ENCODE measurements at places on chromosomes 11 and 22. TPM values are rescaled to one million over a fixed set of nuclear protein-coding genes. Genes with fewer than 3 reads are reported as not detected.

GRCh38 chr11:126716456-126717083 is 284.0 kb downstream of the KIRREL3 start:
- peak; percentile 7 for DNase-seq
- H3K27me3 ChIP-seq: peaks cover 13% of the 10 kb centered on the region
- H3K4me1 ChIP-seq: no peaks in the 10 kb centered on the region
- no peak overlapping the region for H3K27ac ChIP-seq

The RFPL3 gene
- 0.04 TPM for polyA plus RNA-seq

The UBQLNL gene
- polyA plus RNA-seq: 0.70 TPM

DNA sequence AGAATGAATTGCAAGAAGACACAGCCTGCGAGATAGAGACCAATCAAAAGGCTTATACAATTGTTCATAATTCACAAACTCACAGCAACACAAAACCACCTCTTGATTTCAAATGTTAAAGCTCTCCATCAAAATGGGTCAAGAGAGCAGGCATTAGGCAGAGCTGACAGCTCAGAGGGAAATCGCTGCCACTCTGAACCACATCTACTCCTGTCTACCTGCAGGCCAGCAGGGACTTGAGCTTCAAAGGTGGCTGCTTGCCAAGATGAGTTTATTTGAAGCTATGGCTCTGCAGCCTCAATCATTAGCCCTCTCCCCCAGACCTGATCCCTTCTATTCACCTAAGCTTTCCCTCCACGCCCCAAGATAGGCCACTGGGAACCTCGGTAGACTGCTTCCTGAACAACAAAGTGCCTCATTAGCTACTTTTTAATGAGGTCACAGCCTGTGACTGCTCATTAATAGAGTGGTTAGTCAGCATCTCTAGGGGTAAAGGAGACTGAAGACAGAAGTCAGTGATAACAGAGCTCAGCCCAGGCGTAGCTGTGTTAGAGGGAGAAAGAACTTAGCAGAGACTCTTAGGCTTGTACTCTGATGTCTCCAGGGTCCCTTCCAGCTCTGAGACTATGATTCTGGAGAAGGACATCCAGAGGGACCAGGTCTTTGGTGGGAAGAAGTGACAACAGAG is 21.2 kb upstream of the OR10A5 start:
- no peak for DNase-seq
- H3K36me3 ChIP-seq: no peaks in the 10 kb centered on the region
- no peak overlapping the region for H3K4me3 ChIP-seq
- no peaks in the 10 kb centered on the region for H3K27me3 ChIP-seq
- no peaks in the 10 kb centered on the region for H3K4me1 ChIP-seq

GRCh38 chr11:119107538-119108145 is 498 bp downstream of the C2CD2L start:
- peak overlapping the region; percentile 75 for H3K4me3 ChIP-seq
- H3K27ac ChIP-seq: peak overlapping the region; percentile 82
- H3K27me3 ChIP-seq: no peaks in the 10 kb centered on the region
- H3K36me3 ChIP-seq: peaks cover 28% of the 10 kb centered on the region
- no peak for DNase-seq

The NKAPD1 gene
- polyA plus RNA-seq: 27.7 TPM

- peaks cover 4% of the 10 kb centered on the region for H3K36me3 ChIP-seq
- no peak overlapping the region for H3K27ac ChIP-seq
- DNase-seq: no peak
- H3K27me3 ChIP-seq: no peaks in the 10 kb centered on the region
- peaks cover 4% of the 10 kb centered on the region for H3K4me1 ChIP-seq
Observed at GRCh38 chr11:68454767-68455166, 5.8 kb upstream of the PPP6R3 start.

- no peak overlapping the region for H3K27ac ChIP-seq
- H3K4me1 ChIP-seq: peaks cover 7% of the 10 kb centered on the region
Observed at GRCh38 chr11:3710485-3711259, 39.5 kb upstream of the CHRNA10 start.

The CDC45 gene
- 8.7 TPM for polyA plus RNA-seq

The NDUFS3 gene
- 112 TPM for polyA plus RNA-seq

DNA sequence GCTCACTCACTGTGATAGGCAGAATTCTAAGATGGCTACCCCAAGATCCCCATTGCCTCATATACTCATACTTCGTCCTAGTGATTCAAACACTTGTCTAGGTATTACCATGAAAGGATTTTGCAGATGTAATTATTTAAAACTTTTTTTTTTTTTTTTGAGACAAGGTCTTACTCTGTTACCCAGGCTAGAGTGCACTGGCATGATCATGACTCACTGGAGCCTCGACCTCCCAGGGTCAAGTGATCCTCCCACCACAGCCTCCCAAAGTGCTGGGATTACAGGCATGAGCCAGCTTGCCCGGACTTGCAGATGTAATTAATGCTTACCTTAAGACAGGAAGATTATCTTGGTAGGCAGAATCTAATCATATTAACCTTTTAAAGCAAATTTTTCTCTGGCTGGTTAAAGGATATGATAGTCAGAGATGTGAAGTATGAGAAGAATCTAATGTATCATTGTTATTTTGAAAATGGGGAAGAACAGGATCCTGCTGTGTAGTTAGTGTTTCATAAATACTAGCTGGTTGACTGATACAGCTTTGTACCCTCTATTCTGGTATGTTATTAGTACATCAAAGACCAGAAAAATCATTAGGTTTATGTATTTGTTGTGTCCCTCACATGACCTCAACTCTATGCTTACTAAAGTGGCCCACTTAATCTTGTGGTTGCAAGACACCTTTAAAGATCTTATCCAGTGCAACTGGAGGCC is 35.5 kb downstream of the C2CD3 start:
- no peak for DNase-seq
- H3K27me3 ChIP-seq: no peaks in the 10 kb centered on the region
- H3K36me3 ChIP-seq: peaks cover 15% of the 10 kb centered on the region
- H3K4me1 ChIP-seq: peaks cover 12% of the 10 kb centered on the region
- H3K4me3 ChIP-seq: no peak overlapping the region
- no peak overlapping the region for H3K27ac ChIP-seq

DNA sequence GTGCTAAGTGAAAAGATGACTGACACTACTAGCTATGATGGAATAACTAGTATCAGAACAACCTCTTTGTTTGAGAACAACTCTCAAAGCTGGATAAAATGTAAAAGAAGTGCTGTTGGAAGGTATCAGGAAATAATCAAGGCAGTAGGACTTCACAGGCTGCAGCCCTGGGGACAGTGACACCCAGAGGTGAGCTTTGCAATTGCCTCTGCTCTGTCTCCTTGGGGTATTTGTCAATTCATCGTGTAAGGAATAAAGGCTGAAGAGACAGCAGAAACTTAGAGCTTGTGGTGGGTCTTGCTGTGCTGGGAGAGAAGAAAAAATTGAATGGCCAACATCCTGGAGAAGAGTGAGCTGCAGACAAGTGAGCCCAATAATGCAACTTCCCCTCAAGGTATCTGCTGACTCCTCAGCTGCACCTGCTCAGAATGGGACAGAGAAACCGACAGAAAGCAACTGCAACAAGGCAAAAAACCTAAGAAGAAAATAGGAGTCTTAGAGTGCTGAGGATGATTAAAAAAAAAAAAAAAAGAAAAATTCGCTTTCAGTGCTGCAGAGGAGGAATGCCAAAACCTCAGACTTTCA is 141.1 kb downstream of the RCN1 start:
- DNase-seq: no peak
- H3K27ac ChIP-seq: no peak overlapping the region
- H3K27me3 ChIP-seq: no peaks in the 10 kb centered on the region
- no peaks in the 10 kb centered on the region for H3K4me1 ChIP-seq
- no peak overlapping the region for H3K4me3 ChIP-seq
- H3K36me3 ChIP-seq: no peaks in the 10 kb centered on the region

GRCh38 chr11:35662649-35663407 is at the start of gene TRIM44:
TRIM44 (plus strand) TSS chr11:35662775; CDS start chr11:35663112, 337 bp downstream.
- H3K27ac ChIP-seq: peak within 1 kb of the TSS; percentile 87
- peak within 1 kb of the TSS; percentile 89 for H3K4me3 ChIP-seq
- H3K27me3 ChIP-seq: no peaks in the 10 kb centered on the region

- H3K4me1 ChIP-seq: peaks cover 7% of the 10 kb centered on the region
- no peaks in the 10 kb centered on the region for H3K36me3 ChIP-seq
- no peak overlapping the region for H3K4me3 ChIP-seq
- no peaks in the 10 kb centered on the region for H3K27me3 ChIP-seq
Observed at GRCh38 chr22:30867746-30868662, 100.6 kb downstream of the MORC2 start.

The AKIP1 gene
- 15.0 TPM for polyA plus RNA-seq

- no peak overlapping the region for H3K4me3 ChIP-seq
- no peaks in the 10 kb centered on the region for H3K4me1 ChIP-seq
- H3K36me3 ChIP-seq: no peaks in the 10 kb centered on the region
- H3K27ac ChIP-seq: no peak overlapping the region
Observed at GRCh38 chr11:11409901-11410300, 56.9 kb upstream of the CSNK2A3 start.

DNA sequence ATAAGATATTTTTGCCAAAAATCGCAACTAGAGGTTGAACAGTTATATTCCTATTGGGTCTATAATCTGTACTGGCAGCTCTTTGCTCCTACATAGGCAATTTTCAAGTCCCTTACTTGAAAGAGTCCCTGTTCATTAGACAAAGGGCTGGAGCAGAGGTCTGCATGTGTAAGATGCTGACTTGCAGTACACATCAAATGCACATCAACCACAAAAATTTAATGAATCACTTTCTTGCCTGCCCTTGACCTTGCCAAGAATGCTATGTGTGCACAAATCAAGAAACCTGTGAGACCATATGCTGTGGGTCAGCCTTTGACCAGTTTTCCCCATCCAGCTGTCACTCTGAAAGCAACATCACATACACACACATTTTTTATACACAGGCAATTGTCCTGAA is 661.5 kb downstream of the LRRC4C start:
- no peak overlapping the region for H3K4me3 ChIP-seq
- H3K4me1 ChIP-seq: no peaks in the 10 kb centered on the region
- H3K27me3 ChIP-seq: no peaks in the 10 kb centered on the region
- H3K27ac ChIP-seq: no peak overlapping the region
- DNase-seq: no peak

DNA sequence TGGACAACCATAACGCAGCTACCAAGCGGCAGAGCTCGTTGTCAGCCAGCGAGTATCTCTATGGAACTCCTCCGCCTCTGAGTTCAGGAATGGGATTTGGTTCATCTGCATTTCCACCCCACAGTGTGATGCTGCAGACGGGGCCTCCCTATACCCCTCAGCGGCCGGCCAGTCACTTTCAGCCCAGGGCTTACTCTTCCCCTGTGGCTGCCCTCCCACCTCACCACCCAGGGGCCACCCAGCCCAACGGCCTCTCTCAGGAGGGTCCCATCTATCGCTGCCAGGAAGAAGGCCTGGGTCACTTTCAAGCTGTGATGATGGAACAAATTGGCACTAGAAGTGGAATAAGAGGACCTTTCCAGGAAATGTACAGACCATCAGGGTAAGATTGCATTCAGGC is 14.1 kb upstream of the SLC25A18 start:
- DNase-seq: no peak
- no peaks in the 10 kb centered on the region for H3K36me3 ChIP-seq
- H3K4me3 ChIP-seq: no peak overlapping the region
- H3K4me1 ChIP-seq: no peaks in the 10 kb centered on the region

- no peaks in the 10 kb centered on the region for H3K4me1 ChIP-seq
- no peaks in the 10 kb centered on the region for H3K27me3 ChIP-seq
- no peak overlapping the region for H3K4me3 ChIP-seq
- no peaks in the 10 kb centered on the region for H3K36me3 ChIP-seq
- no peak overlapping the region for H3K27ac ChIP-seq
- DNase-seq: no peak
Observed at GRCh38 chr11:111177037-111177871, 68.3 kb upstream of the POU2AF2 start.

DNA sequence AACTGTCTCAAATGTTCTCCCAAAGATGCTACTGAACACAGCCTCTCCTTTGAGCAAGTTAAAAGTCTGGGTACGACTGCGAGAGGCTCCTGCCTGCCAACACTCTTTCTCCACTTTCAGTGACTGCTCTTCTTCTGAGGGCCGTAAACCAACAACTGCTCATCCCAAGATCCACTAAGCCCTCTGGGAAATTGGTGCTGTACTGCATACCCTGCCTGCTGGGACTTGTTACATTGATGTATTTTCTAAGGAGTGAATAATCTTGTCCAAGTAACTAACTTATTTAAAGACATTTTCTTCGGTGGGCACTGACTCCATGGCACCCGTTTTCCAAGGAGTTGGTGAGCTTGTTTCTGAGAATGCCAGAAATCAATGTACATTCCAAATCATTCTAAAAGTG is 87.2 kb downstream of the ZNF280B start:
- DNase-seq: no peak
- H3K4me3 ChIP-seq: no peak overlapping the region
- no peaks in the 10 kb centered on the region for H3K4me1 ChIP-seq
- H3K27ac ChIP-seq: no peak overlapping the region
- H3K27me3 ChIP-seq: peaks cover 26% of the 10 kb centered on the region
- no peaks in the 10 kb centered on the region for H3K36me3 ChIP-seq

DNA sequence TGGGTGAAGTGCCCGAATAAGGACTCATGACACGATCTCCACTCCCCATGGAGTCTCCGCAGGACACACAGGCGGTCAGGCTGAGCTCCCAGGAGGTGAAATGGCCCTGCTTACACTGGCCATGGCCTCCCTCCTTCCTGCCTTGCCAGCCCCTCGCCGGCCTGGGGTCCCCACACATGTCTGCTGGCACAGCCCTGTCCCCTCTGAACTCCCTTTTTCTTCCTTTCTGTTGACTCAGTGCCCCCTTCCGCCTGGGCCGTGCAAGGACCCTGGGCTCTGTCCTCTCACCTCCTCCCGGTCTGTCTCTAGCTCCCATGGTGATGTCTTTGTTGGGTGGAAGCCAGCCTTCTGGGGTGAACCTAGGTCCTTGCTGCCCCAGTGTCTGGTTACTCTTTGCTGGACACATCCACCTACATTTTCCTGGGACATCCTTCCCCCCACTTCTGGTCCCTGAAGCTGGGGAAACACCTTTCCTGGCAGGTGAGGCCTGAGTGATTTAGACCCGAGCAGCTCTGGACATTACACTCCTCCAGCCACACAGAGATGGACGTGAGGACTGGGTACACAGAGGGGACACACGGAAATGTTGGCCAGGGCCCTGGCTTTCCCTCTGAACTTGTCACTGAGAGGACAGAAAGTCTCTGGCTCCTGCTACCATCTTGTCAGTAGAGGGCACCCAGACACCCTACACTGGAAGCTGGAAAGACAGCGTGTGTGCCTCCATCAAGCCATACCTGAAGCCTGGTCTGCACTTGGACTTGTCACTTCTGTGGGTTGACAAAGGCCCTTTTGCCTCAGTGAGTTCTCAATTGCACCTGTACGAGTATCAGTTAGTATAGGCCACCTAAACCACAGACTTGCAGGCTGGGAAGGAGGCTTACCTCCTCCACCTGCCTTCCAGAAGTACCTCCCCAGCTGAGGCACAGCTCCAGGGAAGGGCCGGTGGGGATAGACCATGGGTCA is 864.3 kb downstream of the TBC1D22A start:
- no peak overlapping the region for H3K4me3 ChIP-seq
- no peaks in the 10 kb centered on the region for H3K27me3 ChIP-seq
- DNase-seq: no peak
- no peak overlapping the region for H3K27ac ChIP-seq

- no peaks in the 10 kb centered on the region for H3K27me3 ChIP-seq
- H3K4me3 ChIP-seq: no peak overlapping the region
- H3K4me1 ChIP-seq: peaks cover 2% of the 10 kb centered on the region
- DNase-seq: no peak
- no peaks in the 10 kb centered on the region for H3K36me3 ChIP-seq
Observed at GRCh38 chr22:20003304-20003703, 13.3 kb downstream of the ARVCF start.
